ENCODE measurements at places on chromosomes 4 and X.

DNA sequence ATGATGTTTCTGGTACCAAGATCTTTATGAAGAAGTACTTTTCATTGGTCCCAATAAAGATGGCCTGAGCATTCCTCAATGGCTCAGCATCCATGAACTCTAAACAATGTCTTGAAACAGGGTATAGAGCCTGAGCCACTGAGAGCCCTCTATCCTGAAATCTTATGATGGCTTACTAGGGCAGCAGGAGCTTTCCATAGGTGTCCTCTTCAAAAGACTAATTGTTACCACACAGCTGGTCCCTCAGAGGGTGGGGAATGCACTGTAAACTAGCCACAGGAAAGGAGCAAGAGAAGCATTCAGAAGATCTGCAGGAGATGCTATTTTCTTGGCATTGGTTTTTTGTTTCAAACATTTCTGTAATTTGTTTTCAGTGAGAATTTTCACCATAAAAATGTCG is 5.6 kb upstream of the BANK1 start:
- DNase-seq = no peak

DNA sequence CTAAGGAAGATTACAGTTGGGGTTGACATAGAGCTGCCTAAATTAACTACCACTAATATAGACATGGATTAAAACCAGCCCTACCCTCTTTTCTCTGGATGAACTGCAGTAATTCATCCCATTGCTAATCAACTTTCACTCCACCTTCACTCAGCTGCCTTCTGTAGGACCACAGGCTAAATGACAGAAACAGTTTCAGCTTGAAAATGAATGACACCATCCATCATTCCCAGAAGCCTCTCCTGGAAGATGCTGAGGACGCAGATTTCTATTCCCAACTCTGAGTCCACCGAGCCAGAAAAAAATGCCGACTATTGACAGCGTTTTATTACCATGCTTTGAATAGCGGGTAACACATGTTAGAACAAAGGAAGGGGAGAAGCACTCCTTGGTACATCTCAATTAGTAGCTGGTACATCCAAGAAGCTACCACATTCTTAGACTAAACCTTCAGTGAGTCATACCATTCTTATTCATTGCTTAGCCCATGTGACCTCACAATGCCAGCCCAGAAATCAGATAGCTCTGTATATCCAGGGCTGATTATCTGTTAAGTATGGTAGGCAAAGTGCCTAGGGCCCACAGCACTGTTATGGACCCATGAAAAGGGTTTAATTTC is 25.3 kb downstream of the DCX start:
- DNase-seq = no peak

- DNase-seq = no peak
These were observed 220.2 kb downstream of the SOWAHB start for GRCh38 chr4:76677571-76678326.

DNA sequence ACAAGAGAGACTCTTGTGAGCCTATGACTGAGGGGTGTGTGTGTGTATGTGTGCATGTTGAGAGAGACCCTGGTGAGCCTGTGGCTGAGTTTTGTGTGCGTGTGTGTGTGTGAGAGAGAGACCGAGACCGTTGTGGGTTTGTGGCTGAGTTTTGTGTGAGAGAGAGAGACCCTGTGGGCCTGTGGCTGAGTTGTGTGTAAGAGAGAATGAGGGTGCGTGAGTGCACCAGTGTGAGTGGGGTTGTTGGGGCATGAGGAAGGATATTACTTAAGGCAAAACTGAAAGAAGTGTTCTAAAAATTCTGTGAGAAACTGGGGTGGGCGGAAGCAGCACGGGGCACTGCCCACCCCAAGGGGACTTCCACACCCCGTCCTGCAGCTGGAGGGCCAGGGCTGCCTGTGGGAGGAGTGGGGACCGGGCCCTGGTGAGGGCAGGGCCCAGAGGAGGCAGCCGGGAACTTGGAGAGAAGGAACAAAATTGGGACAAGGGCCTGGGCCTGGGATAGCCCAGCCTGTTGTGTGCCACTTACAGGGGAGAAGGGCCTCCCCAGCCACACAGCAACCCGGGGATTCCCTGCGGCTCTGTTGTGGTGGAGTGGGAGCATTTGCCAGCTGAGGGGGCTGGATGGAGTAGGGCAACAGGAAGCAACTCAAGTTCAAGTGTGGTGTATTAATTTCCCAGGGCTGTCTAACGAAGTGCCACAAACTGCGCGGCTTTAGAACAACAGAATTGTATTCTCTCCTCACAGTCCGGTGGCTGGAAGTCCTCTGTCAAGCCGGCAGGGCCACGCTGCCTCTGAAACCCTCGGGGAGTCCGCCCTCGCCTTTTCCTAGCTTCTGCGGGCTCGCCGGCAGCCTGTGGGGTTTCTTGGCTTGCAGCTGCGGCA is 22.1 kb downstream of the TMEM131L start:
- peak; percentile 72 for DNase-seq

- no peak for DNase-seq
These were observed 1509.6 kb downstream of the ADGRL3 start for GRCh38 chr4:62709618-62710252.

DNA sequence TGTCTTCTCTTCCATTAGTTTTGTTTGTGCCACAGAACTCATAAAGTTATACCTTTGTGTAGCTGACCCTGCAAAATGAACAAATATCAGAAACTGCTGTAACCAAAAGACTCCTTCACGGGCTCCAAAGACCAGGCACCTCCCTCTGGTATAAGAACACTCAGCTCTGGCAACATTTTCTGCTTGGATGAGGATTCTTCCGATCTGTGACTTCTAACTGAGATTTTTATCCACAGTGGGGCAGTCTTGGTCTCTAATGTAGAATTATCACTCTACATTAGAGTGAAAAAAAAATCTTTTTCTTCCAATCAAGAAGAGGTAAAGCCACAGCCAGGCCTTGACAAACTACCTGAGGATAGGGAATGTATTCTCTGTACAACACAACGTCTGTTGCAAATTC is 38.5 kb upstream of the PRSS48 start:
- no peak for DNase-seq

- DNase-seq = no peak
These were observed 455.9 kb downstream of the AFF2 start for GRCh38 chrX:148956352-148956751.

- no peak for DNase-seq
These were observed 234.2 kb upstream of the RPS6KA3 start for GRCh38 chrX:20500949-20501348.

Data from CD14-positive monocyte (primary cell).